CD4-positive, alpha-beta T cell treated with Interleukin-4 for 1 hour (primary cell): ENCODE measurements at places on chromosomes 1 and 21.

DNA sequence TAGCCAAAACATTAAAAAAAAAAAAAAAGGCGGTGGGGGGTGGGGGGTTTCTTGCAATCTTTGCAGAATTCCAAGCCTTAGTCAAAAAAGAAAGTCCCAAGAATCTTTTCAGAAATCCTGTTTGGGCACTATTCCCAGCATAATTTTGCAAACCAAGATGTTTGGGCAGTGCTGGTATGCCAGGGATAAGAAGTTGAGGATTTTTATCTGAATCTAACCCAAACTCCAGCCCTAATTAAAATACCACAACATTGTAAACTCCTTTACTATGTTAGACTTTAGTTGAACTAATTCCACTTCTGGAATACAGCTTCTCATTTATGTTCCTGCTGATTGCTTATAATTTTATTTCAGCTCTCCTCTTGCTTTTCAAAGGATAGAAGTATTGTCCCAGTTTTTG, 504.1 kb upstream of the ADGRL2 start:
- DNase-seq: no peak

DNA sequence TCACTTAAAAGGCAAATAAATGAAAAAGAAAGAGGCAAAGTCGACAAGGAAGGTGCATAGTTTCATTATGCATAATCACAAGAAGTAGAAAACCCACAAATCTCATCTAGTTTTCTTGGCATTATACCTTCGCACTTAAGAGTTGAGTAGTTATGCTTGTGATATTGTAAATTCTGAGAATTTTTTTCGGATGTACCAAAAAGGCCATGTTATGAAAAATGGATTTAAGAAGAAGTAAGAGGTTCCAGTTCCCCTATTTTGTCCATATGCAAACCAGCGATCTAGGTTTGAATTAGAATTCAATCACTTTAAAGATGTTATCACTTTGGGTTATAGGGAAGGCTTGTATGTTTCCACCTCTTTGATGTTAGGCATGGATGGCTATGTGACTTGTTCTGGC, 7.9 kb upstream of the ERICH3 start:
- DNase-seq: no peak

GRCh38 chr1:166944186-166944967, 31.0 kb downstream of the ILDR2 start:
- DNase-seq: no peak

GRCh38 chr1:243256590-243256989, 749 bp downstream of the SDCCAG8 start:
- no peak for DNase-seq

GRCh38 chr1:161196521-161197451, 2.1 kb downstream of the ADAMTS4 start:
- no peak for DNase-seq

- DNase-seq: no peak
Measured at GRCh38 chr21:37266515-37267221, 466 bp downstream of the VPS26C start.

- DNase-seq: no peak
Measured at GRCh38 chr1:31991182-31991581, 22.5 kb upstream of the KHDRBS1 start.

GRCh38 chr1:1398677-1399186, 403 bp downstream of the CCNL2 start:
- no peak for DNase-seq

- DNase-seq: no peak
Measured at GRCh38 chr1:233561708-233562426, 52.0 kb upstream of the KCNK1 start.

GRCh38 chr1:108590441-108590840, 30.5 kb downstream of the EEIG2 start:
- DNase-seq: no peak

GRCh38 chr1:180953291-180954004, 40.8 kb downstream of the KIAA1614 start:
- no peak for DNase-seq

DNA sequence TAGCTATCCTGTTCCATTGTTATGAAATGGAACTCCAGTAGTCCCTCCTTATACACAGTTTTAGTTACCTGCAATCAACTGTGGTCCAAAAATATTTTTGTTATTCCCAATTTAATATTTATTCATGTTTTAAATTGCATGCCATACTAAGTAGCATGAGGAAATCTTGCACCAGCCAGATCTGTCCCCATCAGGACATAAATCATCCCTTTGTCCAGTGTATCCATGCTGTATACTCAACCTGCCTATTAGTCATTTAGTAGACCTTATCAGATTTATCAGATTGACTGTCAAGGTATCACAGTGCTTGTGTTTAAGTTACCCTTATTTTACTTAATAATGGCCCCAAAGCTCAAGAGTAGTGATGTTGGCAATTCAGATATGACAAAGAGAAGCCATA, 207.9 kb upstream of the DMRTA2 start:
- DNase-seq: no peak

DNA sequence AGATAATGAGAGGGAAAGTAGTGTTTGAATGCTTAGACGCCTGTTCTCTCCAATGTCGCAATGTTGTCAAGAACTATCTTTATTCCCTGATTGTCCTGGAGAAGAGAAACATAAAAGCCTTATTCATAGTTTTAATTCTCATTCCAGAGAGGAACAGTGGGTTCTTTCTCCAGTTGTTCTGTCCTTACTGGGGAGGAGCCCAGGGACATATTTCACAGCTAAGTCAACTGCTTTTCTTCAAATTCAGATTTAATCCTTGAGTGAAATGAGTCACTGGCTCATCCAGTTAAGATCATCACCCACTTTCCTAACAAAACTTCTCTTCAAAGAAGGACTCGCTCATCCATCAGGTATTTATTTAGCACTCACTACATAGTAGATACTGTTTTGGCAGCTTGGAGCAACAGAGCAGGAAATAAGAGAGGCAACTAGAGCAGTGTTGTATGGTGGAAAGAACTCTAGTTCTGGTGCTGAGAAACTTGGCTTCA, 365.7 kb upstream of the USP24 start:
- no peak for DNase-seq

- no peak for DNase-seq
Measured at GRCh38 chr1:11940260-11940921, 5.9 kb downstream of the PLOD1 start.
